ENCODE measurements at places on chromosomes 5 and 9.

GRCh38 chr5:124908581-124909451 lies 162.4 kb upstream of the ZNF608 start:
- DNase-seq = no peak

GRCh38 chr5:149088686-149089085 lies 25.8 kb upstream of the SH3TC2 start:
- DNase-seq = no peak

DNA sequence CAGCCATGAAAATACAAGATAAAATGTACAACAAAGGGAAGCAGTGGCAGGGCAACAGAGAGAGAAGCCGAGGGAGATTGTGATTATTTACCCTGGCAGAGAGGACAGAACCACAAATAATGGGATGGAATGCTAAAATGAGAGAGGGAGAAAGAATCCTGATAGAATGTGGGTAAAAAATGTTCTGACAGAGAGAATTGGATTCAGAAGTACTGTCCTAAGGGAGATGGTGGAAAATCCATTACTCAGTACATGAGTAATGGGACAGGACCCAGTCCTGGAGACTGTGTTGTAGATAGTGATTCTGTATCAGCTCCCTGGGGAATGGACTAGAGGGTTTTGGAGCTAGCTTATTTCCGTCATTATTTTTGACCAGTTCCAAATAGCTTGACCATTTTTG lies 831.5 kb downstream of the MAT2B start:
- no peak for DNase-seq

DNA sequence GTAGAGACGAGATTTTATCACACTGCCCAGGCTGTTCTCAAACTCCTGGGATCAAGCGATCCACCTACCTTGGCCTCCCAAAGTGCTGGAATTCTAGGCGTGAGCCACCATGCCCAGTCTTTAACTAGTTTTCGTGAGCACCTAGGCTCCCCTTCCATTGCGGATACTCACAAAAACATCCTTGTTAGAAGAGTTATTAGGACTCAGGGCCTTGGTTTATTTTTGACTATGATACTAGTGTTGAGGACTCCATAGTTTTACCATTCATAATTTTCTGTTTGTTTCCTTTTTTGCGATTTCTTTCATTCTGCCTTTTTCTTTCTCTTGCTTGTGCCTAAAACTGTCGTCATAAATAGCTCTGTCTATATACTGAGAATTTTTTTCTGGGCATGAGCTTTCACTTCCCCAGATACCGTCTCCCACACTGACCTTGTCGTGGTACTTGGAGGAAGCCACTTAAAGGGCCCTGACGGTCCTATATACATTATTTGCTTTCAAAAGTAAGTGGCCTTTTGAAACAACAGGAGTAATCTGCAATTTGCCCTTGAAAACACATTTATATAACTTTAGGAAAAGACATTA lies 5.2 kb downstream of the F2R start:
- DNase-seq = no peak

GRCh38 chr5:79727451-79728355 lies 38.1 kb downstream of the CMYA5 start:
- no peak for DNase-seq

GRCh38 chr5:108003178-108003577 lies 332.4 kb upstream of the EFNA5 start:
- no peak for DNase-seq

DNA sequence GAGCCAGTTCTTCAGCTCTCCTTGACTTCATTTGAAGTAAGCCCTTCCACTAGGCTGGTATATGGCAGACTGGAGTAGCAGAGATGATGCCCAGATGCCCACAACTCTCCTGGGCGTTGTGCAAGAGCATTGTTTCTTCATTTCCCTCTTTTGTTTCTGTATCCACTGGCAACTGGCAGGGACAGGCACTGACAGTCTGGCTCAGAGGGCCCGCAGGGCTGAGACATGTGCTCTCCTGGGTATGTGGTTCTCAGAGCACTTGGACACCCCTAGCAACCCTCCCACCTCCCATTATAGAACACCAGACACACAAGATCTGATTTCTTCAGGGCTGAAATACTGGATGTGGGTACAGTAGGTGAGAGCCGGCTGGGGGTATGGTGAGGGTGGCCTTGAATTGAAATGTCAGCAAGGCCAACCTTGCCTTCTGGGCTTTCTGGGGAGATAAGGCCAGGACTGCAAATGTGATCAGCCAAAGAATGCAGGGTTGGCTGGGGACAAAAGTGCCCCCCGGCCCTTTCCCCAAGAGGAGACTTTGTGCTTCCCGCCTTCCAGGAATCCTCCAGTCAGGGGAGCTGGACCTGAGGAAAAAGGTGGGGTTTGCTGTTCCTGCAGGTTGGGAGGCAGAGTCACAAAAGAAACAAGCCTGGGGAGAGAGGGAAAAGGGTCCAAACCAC lies 28.6 kb upstream of the CTNNA1 start:
- no peak for DNase-seq

DNA sequence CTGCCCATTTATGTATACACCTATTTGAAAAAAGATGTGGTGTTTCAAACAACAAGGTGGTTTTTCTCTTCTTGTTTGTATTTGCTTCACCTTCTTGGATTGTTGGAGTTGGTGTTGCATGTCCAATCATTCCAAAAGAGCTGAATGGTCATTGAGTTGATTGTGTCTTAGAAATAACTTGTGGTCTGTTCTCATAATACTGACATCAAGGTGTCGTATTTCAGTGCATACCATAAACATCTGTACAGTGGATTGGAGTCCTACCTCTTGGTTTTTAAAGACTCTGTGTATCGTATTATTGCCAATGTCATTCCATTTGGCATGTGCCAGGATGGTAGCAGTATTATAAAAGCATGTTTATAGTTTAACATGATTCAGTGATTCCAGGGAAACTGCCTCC lies 73.2 kb downstream of the TRIO start:
- no peak for DNase-seq

DNA sequence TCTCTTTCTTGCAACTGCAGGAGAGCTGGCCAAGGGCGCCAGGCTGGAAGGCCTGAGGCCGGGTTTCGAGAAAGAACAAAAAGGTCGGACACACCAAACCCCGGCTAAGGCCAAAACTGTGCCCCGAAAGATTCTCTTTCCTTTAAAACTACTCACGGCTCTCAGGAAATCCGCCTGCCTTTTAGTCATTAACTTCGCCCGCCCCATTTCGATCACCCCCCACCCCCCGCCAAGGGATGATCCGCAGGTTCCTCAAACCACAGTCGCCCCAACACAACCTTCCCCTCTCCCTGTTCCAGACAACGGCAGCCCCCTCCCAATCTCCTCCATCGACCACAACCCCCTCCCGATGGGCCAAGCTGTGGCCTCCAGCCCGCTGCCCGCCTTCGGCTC lies 536 bp downstream of the FEM1C start:
- peak; percentile 27 for DNase-seq

- DNase-seq = no peak
These were observed 10.8 kb upstream of the PRRC2B start for GRCh38 chr9:131382850-131383729.

DNA sequence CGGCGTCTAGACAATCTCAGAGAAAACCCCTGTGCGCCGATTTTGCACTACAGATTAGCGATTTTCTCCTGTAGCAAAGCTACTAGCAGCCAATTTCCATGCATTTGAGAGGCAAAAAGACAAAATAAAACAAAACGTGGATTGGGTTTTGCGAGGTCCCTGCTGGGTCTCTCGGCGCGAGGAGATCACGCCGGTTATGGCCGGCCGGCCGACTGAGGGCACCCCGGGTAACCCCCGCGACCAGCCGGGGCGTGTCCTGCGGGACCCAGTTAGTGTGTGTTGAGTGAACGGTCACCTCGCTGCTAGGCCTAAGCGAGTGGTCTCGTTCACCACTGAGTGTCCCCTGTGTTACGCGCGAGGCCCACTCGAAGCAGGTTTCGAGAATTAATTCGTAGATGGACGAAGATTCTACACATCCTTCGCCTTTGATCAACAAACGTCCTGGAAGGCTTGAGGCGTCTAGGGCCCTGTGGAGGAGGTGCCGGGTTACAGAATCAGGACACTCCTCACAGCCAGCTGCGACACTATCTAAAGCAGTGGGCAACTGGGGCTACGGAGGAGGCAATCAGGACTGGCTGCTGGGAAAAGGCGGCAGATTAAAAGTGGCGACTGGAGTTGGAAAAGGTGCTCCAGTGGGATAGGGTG lies 764 bp upstream of the VDAC1 start:
- DNase-seq = no peak

GRCh38 chr5:33531824-33532223 lies 91.1 kb downstream of the TARS1 start:
- no peak for DNase-seq

- DNase-seq = no peak
These were observed 21.3 kb downstream of the NTNG2 start for GRCh38 chr9:132183134-132183533.

GRCh38 chr9:24582146-24583126 lies 36.7 kb upstream of the IZUMO3 start:
- no peak for DNase-seq

DNA sequence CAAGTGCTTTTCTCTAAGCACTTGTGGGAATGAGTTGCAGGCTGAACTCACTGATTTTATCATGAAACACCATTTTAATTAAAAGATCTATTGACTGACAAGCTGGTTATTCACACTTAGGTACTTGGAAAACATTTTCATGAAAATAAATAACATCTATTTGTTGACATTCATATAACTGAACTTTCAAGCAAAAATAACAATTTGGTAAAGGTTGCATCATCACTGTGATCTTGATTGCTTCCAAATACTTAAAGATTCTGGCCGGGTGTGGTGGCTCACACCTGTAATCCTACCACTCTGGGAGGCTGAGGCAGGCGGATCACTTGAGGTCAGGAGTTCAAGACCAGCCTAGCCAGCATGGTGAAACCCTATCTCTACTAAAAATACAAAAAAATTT lies 6.7 kb upstream of the TENT2 start:
- DNase-seq = no peak

DNA sequence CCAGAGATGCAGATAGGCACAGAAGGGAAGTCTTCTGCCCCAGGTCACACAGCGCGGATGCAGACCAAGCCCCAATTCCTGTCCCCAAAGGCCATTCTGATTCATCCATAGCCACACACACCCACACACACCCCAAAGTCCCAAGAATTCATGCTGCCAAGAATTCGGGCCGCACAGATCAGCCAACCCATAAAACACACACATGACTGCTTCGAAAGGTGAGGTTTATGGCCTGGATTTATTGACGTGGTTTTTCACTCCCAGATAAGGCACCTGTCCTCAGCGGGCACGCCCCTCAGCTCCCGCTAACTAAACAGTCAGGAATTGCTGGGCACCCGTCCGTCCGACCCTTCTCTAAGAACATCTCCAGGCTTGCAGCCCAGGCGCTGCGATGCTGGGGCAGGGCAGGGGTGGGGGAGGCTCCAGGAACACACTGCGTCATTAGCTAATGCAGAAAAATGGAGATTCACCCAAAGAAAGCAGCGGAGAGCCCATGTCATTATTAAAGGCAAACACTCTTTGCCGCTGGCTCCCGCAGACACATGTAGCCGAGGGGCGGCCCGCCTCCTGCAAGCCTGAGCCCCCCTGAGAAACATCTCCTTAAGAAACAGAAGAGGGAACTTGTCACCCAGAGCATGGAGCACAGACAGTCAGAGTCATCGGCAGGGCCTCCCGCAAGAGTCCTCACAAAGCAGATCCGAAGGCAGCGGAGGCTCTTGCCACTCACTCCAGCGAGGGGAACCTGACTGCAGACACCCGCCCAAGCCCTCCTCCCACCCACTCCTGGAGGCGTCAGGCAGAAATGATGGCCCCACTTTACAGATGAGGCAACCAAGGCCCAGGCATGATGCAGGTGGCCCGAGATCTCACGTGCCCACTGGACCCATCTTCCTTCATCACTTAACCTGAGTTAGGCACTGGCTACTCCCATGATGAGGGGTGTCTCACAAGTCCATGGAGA lies 19.9 kb downstream of the VAV2 start:
- no peak for DNase-seq

DNA sequence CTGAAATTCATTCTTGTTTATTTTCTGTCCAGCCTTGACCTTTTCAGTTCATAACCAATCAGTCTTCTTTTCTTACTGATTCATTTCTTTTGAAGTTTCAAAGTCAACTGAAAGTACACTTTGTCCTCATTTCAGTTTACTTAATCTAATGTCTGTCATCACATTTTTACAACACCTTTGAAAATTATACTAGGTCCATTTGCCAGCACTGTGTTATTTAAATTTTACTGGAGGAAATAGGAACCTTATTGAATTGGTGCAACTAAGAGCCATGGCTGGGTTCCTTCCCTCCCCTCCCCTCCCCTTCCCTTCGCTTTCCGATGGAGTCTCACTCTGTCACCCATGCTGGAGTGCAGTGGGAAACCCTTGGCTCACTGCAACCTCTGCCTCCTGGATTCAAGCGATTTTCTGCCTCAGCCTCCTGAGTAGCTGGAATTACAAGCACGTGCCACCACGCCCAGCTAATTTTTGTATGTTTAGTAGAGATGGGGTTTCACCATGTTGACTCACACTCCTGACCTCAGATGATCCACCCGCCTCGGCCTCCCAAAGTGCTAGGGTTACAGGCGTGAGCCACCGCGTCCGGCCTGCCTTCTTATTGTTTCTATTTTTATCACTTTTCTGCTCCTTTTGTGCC lies 6.3 kb downstream of the RMI1 start:
- no peak for DNase-seq

DNA sequence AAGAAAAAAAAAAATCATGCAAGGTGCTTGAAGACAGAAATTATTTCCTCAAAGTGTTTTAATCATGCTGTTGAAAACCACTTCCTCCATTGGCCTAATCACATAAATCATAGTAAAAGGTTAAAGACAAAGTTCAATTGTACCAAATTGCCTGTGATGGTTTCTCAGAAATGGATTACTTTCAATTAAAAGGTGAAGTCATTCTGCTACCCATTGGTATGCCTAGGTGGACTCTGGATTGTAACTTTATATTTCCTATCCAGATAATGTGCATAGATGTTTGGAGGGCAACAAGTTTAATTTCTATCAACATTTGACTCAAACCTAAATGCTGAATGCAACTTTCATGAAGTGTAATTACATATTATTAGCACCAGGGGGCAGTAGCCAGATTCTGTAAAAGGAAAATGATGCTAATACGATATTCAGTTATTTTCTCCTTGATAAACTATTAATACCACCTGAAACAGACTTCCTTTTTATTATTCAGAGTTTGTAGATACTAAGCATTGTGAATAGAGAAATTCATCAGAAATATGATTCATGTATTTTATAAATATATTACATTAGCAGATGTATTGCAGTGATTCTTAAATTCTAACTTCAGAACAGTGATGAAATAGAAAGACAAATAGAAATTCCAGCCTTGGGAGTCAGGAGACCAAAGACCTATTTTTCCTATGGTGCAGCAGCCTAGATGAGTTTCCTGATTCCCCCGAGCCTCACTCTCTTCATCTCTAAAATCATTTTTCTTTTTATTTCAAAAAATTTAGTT lies 148.2 kb downstream of the CAAP1 start:
- DNase-seq = no peak

- no peak for DNase-seq
These were observed 26.1 kb upstream of the AKNA start for GRCh38 chr9:114413861-114414301.

DNA sequence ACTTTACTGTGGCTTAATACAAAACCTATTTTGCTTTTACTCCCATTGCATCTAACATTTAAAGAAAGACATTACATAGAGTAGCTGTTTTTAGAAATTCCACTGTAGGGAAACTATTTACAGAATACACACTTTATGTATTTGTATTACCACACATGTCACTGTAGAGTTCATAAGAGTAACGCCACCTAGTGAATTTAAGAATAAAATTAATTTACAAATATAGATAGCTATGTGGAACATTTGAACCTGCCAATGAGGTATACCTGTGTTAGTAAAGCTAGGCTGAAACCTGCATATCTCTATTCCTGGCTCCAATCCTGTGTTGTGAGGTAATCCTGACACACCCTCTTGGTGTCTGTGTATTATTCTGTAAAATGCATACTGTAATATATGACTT lies 234.4 kb downstream of the MAST4 start:
- DNase-seq = no peak

GRCh38 chr5:178113841-178114324 lies 551 bp downstream of the N4BP3 start:
- DNase-seq = peak; percentile 22
